ENCODE measurements at places on chromosomes 3 and 15. TPM values are rescaled to one million over a fixed set of nuclear protein-coding genes. Genes with fewer than 3 reads are reported as not detected.

MST1R gene
- total RNA-seq, result 1.9 TPM

PLCL2 gene
- 20.5 TPM for total RNA-seq

C3orf22 gene
- total RNA-seq, result not detected

UBA7 gene
- 92.1 TPM for total RNA-seq

NEK10 gene
- 38.5 TPM for total RNA-seq

MAGEL2 gene
- total RNA-seq, result 0.50 TPM

CYP1A1 gene
- not detected for total RNA-seq

KBTBD13 gene
- under 0.01 TPM for total RNA-seq

NPAP1 gene
- total RNA-seq, result not detected

RGMA gene
- total RNA-seq, result 5.4 TPM

FXR1 gene
- 238 TPM for total RNA-seq

B3GNT5 gene
- total RNA-seq, result 5.8 TPM

TADA3 gene
- 101 TPM for total RNA-seq

CCRL2 gene
- 0.29 TPM for total RNA-seq

PIERCE2 gene
- 1.2 TPM for total RNA-seq

LYZL4 gene
- not detected for total RNA-seq

MOBP gene
- under 0.01 TPM for total RNA-seq

SLC9C1 gene
- not detected for total RNA-seq

Measured in smooth muscle cell of trachea (primary cell).